Activated CD8-positive, alpha-beta T cell treated with anti-CD3 and anti-CD28 coated beads for 36 hours (primary cell): ENCODE measurements at places on chromosomes 2 and 18.

DNA sequence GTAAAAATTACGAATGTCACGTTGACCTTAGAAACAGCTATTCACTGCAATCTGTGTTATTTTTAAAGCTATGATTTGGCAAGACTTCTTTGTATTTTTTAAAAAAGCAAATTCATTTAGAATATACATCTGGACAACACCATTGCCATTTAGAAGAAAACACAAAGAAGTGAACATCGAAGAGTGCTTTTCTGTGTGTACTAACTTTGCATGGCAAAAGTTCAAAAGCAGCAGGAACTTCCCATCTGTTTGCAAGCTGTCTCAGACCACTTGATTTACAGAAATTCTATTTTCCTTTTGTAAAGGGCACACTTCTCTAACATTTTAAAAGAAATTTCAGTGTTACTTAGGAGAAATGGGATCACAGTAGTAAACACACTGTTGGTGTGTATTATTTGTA is 145.9 kb downstream of the CALCRL start:
- H3K4me3 ChIP-seq = no peak overlapping the region
- no peaks in the 10 kb centered on the region for H3K36me3 ChIP-seq

DNA sequence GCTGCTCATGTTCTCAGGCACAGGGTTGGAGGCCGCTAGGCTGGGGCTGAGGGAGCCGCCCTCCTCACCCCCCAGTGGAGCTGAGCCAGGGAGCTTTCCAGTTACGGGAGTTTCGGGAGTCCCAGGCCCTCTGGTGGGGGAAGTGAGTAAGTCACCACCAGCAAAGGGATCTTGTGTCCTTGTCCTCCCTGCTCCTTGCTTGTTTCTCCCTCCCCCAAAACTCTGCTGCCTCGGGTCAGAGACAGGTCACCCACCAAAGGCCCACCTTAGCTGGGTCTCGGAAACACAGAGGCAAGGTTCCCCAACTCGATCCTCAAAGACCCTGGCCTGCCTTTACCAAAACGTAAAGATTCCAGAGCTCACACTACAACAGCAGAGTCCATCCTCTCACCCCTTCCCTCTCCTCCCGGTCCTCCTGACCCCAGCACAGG is 60.5 kb upstream of the POMC start:
- peaks cover 21% of the 10 kb centered on the region for H3K4me1 ChIP-seq
- DNase-seq = peak; percentile 50
- no peak overlapping the region for H3K4me3 ChIP-seq
- H3K36me3 ChIP-seq = peaks cover 13% of the 10 kb centered on the region

DNA sequence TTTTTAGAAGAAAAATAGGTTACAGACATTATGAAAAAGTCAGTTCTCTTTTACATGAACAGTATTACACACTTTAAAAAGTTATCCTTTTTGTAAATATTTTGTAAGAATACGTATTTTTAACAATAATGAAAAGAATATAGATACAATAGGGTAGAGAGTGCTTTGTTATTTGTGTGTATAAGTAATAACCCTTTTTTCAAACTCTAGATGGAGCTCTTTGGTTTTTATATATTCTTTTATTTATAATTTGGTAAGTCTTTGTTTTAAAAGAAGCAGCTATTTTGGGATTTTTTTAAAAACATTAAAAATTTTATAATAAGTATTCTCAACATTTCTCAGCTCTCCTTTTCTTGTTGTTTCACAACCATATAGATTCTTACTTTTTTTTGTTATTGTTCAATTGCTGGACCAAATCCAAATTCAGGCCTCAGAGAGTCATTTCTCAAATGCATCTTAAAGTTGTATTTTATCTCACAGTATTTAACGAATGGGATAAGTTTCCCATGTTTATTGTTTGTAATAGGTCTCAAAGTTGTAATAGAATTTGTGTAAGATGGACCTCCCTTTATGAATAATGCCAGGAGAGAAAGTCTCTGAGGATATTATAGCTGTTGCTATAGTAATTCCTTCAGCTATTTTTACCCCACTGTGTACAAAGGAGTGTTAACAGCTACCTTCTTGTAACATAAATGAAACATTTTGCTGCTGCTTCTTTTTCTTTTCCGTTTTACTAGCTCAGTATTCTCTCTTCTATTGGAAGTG is 46.4 kb downstream of the ACYP2 start:
- no peaks in the 10 kb centered on the region for H3K36me3 ChIP-seq
- H3K4me1 ChIP-seq = no peaks in the 10 kb centered on the region
- H3K4me3 ChIP-seq = no peak overlapping the region
- H3K27ac ChIP-seq = no peak overlapping the region

DNA sequence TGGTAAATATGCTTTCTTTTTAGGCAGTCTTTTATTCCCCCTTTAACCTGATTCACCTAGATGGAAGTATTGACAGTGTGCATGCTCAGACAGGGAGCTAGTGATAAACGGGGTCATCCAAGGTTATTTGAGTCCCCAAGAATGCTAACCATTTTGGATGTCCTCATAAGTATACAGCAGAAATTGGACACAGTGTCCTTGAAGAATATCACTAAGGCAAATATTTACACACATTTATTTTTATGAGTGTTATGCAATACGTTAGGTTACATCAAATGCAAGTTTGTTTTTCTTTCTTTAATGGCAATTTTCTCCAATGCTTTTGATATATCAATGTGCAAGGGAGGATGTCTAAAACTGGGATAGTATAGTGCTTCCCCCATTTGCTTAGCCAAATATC is 23.6 kb downstream of the CNTNAP5 start:
- no peak overlapping the region for H3K4me3 ChIP-seq
- no peaks in the 10 kb centered on the region for H3K36me3 ChIP-seq
- no peak overlapping the region for H3K27ac ChIP-seq
- no peak for DNase-seq
- H3K27me3 ChIP-seq = no peaks in the 10 kb centered on the region

- H3K4me3 ChIP-seq = no peak overlapping the region
- no peak for DNase-seq
- no peak overlapping the region for H3K27ac ChIP-seq
- H3K27me3 ChIP-seq = no peaks in the 10 kb centered on the region
- H3K36me3 ChIP-seq = no peaks in the 10 kb centered on the region
- no peaks in the 10 kb centered on the region for H3K4me1 ChIP-seq
These were observed 182.3 kb downstream of the CAMKMT start for GRCh38 chr2:44543773-44544725.

DNA sequence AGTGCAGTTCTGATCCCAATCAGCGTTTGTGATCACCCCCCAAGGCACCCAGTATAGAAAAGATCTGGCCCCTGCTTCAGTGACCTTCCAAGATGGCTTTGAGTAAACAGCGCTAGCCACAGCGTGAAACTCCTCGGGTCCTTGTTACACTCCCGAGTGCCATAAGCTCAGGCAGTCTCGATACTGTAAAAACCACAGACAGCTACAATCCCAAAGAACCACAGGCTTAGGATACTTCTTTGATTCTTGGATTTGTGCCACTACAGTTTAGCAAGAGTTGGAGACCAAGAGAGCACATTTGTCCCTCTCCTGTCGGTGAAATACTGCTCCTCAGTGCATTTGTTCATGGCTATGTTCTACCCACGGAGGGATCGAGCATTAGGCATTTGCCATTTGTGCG is 352.5 kb upstream of the ZNF521 start:
- peaks cover 2% of the 10 kb centered on the region for H3K27me3 ChIP-seq
- no peak overlapping the region for H3K4me3 ChIP-seq
- no peak for DNase-seq
- no peaks in the 10 kb centered on the region for H3K4me1 ChIP-seq
- no peaks in the 10 kb centered on the region for H3K36me3 ChIP-seq
